Aorta (tissue), 5 donors: ENCODE measurements at places on chromosomes 3 and 15. TPM values are rescaled to one million over a fixed set of nuclear protein-coding genes. Genes with fewer than 3 reads are reported as not detected.
A peak's percentile ranks its signal among the peaks of the same experiment; 100 is the strongest.

DNA sequence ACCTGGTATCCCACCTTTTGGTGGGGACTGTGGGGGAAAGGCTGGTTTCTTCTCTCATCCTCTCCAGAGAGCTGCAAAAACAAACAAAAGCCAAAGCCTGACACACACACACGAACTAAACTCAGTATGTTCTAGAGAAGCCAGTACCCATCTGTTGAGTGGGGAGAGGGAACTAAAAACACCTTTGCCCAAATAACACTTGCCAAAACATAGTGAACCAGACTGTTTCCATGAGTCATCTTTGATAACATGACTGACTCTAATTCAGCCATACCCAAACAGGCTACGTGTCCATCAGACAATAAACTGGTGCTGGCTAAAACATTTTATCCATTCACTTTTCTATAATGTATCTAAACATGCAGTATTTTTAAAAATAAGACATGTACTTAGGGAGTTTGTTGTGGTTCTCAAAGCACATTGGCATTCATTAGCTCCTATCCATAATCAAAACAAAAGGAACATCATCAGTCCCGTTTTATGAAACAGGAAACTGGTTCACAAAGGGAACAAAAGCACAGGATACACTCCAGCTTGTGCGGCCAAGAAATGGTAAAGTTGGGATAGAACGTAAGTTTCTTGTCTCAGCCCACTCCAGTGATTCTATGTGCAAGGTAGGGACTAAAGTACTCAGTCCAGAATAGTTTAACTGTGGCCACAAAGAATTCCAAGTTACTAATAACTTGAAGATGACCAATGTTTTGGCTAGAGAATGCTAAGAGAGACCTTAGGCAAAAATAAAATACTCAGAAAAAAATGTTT is 16.1 kb downstream of the LYSMD2 start:
- no peak for DNase-seq

Gene FOXL2NB
- not detected for total RNA-seq

DNA sequence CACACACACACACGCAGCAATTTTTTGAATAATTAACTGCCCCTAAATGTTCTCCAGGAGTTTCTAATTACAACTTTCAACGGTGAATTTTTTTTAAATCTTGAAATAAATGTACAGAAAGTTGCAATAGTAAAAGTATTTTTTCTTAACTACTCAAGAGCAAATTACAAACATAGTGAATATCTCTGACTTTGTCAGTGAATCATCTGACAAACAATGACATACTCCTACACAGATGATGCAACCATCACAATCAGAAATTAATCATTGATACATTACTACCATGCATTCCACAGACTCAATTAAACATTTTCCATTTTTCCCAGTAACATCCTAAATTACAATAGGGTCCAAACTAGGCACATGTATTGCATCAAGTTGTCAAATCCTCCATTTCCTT is 597.3 kb downstream of the NAALADL2 start:
- DNase-seq, result no peak

- DNase-seq, result no peak
Measured at GRCh38 chr3:168616915-168617314, 521.2 kb upstream of the GOLIM4 start.

Gene LDHAL6B
- total RNA-seq, result not detected

- DNase-seq, result no peak
Measured at GRCh38 chr3:193452338-193452737, 73.8 kb upstream of the ATP13A5 start.

DNA sequence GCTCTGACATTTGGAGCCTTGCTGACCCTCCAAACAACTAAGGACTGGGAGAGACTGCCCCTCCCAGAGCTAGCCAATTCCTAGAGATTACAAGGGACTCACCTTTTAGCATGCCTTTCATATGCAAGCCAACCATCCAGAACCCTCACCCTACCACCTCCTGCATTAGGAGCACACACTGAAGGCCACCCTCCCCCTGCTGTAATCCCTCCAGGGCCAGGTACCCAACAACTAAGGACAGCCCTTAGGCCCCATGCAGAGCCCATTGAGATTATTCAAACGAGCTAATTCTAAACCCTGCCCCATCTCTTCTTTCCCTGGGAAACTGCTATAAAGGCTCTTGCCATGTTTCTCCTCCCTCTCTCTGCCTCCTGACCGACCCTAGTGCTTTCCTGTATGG is 352.6 kb downstream of the ERC2 start:
- no peak for DNase-seq

Gene LINGO1
- 2.1 TPM for total RNA-seq

- no peak for DNase-seq
Measured at GRCh38 chr3:58383904-58384303, 49.7 kb downstream of the PDHB start.

GRCh38 chr15:90994059-90994416 is 297 bp downstream of the PRC1 start:
- no peak for DNase-seq

DNA sequence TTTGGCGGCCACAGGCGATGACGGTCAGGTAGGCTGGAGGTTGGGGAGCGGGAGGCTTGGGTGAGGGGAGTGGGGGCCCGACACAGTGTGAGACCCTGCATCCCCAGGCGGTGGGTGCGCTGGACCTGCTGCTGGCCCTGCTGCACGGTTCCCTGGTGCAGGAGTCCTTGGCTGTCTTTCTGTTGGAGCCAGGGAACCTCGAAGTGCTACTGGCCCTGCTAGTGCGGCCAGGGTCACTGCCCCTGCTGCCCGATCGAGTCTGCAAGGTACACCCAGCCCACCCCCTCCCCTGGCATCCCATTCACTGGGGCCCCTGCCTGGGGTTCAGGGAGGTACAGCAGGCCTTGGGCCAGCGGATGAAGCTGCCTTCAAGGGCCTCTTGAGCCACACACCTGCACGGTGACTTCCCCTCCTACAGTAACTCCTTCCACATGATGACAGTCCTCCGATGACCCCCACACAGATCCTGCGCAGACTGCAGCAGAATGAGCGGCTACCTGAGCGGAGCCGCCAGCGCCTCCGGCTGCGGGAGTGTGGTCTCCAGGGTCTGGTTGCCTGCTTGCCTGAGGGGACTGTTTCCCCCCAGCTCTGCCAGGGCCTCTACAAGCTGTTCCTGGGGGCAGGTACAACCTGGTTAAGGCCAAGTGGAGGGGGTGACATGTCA is 19.5 kb downstream of the NBEAL2 start:
- DNase-seq, result peak; percentile 47

Gene SNX22
- 0.36 TPM for total RNA-seq

Gene MYRIP
- total RNA-seq, result 10.3 TPM

GRCh38 chr15:35206060-35206675 is 121.1 kb upstream of the NANOGP8 start:
- DNase-seq, result no peak

DNA sequence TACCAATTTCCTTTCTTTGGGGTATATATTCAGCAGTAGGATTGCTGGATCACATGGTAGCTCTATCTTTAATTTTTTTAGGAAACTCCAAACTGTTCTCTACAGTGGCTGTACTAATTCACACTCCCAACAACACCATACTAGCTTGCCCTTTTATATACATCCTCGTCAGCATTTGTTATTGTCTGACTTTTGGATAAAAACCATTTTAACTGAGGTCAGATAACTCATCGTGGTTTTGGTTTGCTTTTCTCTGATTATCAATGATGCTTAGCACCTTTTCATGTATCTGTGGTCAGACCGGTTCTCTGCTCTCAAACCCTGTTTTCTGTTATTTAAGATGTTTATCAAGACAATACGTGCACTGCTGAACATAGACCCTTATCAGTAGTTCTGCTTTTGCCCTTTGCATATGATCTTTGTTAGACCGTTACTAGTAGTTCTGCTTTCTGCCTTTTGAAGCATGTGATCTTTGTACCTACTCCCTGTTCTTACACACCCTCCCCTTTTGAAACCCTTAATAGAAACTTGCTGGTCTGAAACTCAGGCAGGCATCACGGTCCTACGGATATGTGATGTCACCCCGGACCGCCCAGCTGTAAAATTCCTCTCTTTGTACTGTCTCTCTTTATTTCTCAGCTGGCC is 474.3 kb downstream of the RSL24D1 start:
- DNase-seq, result no peak
